ENCODE measurements at places on chromosomes 4 and X.

GRCh38 chr4:138757432-138757831 is 258.1 kb upstream of the NOCT start:
- no peak for DNase-seq

DNA sequence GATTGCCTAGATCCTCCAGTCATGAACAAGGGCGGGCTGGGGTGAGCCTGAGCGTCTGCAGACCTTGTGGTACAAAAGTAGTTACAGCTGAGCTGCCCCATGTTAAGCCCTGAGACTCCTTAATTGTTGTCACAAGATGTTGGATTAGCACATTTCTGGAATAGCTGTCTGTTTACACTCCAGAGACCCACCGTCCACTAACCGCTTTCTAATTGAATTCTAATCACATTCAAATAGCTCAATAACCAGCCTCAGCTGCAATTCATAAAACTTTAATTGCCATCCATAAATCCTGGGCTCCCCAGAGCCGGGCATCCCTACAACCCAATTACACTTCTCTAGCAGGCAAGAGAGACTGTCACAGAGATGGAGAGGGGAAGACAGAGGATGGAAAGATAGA is 1.6 kb upstream of the GSX2 start:
- DNase-seq = no peak

GRCh38 chr4:56752985-56753384 is 68.5 kb downstream of the SPINK2 start:
- peak; percentile 45 for DNase-seq

DNA sequence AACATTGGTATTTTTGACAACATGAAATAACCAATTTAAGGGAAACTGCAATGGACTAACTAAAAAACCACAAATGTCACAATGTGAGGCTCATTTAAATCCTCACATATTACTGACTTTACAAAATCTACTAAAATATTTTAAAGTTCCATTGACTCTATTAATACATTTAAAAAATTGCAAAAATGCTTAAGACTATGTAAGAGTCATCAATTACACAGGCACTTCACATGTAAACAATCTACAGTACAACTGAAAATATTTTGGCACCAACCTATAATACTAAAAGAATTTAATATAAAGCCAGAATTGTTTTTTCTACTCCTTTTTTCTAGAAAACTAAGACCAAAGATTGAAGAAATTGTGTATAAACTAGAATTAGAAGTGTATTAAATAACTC is 76.8 kb upstream of the RBMXL3 start:
- no peak for DNase-seq

Measured in LoVo (cell line).